ENCODE measurements at places on chromosomes 2 and 18.

DNA sequence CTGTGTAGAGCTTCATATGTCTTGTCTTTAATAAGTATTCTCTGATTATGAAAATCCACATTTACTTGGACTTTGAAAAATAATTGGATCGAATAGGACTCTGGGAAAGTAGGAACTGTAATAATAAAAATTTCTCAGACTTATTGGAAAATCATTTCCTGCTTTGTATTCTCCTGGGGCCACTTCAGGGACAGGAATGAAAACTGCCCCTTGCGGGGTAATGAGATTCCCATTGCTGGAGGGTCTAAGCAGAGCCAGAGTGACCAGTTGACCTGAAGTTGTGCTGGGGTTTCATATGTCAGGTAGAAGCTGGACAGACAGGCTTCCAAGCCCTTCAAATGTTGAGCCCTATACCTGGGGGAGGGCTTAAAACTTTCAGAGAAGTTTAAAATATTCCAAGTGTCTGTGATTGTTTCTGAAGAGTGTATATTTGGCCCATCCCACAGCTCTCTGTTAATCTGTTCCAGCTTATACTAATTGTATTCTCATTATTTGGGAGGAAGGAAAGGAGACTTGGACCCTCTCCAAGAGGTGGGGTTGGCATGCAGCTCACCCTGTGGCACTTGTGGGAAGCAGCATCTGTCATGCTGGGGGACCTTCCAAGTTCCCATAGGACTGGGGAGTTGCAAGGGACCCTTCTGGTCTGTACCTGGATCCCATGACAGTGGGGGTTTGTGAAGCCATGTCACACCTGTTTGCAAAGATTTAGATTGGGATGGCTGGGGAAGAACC lies 268.7 kb upstream of the ATP5MC3 start:
- no peak for DNase-seq

- DNase-seq = no peak
Measured at GRCh38 chr2:47023332-47023731, 107.7 kb upstream of the MCFD2 start.

GRCh38 chr2:122704109-122704563 lies 948.7 kb downstream of the TSN start:
- no peak for DNase-seq

- DNase-seq = no peak
Measured at GRCh38 chr18:7980656-7981055, 413.5 kb downstream of the PTPRM start.

GRCh38 chr18:52387175-52387574 lies 47.2 kb downstream of the DCC start:
- DNase-seq = no peak

DNA sequence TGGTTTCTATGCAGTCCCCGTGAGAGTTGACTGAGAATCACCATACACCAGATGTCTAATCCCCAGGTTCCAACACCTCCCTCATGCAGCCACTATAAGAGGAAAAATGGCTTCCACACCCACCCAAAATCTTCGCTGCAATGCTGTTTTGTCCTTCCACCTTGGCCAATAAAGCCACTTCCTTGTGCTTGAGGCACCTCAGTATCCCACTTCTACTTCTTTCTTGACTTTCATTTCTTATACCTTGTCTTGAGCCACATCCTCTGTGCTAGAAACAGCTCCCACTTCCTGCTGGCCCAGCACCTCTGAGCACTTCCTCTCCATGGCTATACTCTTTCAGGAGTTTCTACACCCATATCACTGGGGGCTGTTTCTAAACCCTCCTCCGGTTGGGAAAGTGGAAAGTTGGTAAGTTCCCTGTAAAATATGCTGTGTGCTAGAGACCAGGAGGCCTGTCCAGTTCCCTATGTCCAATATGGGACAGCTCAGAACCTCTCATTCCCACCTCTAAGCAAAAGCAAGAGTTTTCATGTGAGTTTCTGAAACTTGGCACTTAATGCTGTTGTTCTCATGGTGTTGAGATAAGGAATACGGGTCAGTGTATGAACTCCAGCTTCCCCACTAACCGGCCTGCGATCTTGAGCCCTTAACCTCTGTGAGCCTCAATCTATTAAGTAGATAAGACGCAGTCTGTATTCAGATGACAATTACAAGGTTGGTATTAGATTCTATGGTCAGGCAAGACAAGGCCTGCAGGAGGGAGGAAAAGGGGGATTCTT lies 209.1 kb upstream of the ID2 start:
- DNase-seq = no peak

GRCh38 chr18:27808683-27809082 lies 368.2 kb downstream of the CDH2 start:
- DNase-seq = no peak

- no peak for DNase-seq
Measured at GRCh38 chr2:216754336-216754735, 59.0 kb upstream of the IGFBP5 start.

GRCh38 chr2:231655894-231656293 lies 52.4 kb upstream of the PTMA start:
- DNase-seq = no peak

DNA sequence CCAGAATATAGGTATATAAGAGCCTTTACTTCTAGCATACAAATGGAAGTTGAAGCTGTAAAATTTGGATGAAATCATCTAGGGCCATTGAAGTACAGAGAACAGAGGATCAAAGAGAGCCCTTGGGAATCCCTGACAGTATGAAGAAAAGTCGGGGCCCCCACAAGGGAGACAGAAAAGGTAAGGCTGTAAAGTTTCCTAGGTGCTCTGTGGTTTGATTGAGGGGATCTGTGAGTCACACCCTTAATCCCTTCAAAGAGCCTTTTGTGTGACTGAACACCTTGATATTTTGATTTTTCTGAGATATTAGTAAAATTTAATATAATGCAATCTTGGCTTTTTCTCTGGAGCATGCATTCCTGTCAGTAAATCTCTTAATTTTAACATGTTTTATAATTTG lies 961.7 kb upstream of the TMEFF2 start:
- no peak for DNase-seq

- DNase-seq = no peak
Measured at GRCh38 chr2:128573531-128573930, 254.9 kb upstream of the HS6ST1 start.

DNA sequence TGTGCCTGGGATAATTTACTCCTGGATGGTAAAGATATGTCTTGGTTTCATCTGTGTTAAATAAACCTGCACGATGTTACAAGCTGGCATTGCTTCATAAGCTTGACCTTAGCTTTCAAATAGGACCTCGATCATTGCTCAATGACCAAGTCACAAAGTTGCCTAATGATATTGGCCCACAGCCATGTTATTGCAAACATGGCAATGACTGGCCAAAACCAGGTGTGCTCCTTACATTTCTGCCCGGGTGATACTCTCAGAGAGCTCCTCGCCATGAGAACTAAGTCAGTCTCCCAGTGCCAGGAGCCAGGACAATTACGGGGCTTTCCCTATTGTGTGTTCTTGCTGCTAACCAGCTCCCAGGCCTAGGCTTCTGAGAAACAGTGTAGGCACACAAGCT lies 72.5 kb upstream of the CYP1B1 start:
- DNase-seq = no peak

DNA sequence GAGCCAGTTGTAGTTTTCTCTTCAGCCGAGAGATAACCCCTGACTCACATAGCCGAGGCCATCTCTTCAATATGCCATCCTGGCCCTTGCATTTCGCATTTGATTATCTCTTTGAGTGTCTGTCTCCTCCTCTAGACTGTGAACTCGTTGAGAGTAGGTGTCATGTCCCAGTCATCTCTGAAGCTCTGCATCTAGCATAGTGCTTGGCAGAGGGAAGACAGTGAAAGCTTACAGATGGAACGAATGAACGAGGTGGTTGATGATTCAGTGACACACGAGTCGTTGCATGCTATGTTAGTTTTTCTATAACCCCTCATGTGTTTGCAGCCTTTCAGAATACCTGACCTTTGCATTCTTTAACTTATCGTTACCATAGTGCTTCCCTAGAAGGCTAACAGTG lies 59.9 kb upstream of the CYRIA start:
- no peak for DNase-seq

- DNase-seq = no peak
Measured at GRCh38 chr2:128969374-128969773, 650.7 kb upstream of the HS6ST1 start.

DNA sequence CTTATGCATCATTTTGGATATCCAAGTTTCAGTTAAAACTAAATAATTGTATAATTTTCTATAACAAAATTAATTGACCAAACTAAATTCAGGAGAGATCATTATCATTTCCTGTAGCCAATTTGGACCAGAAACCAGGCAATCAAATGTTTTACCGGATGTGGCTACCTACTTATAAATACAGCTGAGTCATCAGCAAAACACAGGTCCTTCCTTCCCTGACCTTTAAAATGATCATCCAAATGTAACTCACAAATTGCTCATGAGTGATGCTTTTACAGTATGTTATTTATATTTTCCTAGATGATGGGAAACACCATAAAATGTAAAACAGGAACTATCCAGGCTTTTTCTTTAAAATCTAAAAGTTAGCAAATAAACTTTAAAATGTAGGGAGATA lies 133.7 kb downstream of the CBLN2 start:
- no peak for DNase-seq

DNA sequence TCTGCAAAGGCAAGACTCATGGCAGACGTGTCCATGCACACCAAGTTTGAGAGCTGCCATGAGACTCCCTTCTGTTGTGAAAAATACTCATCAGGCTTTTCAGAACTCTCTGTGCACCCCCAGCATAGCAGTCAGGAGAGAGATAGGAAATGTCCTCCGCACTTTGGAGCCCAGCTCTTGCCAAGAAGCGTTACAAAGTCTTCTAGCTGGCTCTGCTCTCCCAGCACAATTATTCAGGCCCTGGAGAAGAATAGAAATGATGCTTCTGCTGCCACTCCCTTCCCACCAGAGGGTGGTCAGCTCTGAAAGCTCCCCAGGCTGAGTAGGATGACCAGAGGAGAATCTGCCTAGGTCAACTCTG lies 594.4 kb upstream of the ID2 start:
- no peak for DNase-seq

DNA sequence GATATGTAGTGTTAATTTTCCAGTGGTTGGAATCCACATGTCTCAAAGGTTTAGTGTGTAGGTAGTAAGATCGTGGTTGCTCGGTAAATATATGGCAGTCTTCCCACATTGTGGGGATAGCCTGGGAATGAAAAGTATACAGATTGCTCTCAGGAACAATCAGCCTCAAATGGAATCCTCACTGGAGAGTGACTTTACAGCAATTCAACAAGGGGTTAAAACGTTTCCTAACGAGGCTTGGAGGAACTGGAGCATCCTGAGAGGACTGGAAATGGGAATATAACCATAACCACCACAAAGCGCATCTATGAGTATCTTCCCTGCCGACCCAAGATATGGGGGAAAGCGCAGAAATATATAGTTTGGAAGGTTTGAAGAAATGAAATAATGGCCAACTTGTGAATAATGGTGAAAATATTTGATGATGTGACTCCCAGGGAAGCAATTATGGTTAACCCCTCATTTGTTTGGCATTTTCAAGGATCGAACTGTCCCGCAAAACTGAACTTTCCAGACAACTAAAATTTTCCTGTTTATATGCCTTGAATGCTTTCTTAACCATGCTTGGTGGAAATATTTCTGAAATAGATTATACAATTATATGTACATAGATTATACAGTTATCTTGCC lies 100.7 kb upstream of the FOSL2 start:
- no peak for DNase-seq

GRCh38 chr18:23460285-23461273 lies 7.5 kb downstream of the RIOK3 start:
- no peak for DNase-seq

GRCh38 chr2:224865016-224865415 lies 148.9 kb upstream of the CCDC195 start:
- DNase-seq = no peak

- DNase-seq = no peak
Measured at GRCh38 chr2:74427551-74427950, 6.0 kb downstream of the WDR54 start.

GRCh38 chr2:224196810-224197209 lies 157.7 kb upstream of the SERPINE2 start:
- no peak for DNase-seq

DNA sequence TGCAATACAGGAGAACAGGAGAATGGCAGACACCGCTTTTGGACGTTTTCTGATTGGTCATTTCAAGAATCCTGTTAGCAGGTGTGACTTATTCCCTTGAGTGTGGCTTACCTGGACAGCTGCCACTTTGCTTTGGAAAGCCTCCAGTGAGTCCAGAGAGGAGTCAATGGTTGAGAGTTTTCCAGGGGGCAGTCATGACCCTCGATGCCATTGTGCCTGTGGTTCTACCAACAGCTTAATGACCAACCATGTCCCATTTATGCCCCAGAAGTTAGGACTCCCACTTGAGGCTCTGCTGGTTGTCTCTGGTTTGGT lies 12.4 kb downstream of the IGFBP2 start:
- no peak for DNase-seq

DNA sequence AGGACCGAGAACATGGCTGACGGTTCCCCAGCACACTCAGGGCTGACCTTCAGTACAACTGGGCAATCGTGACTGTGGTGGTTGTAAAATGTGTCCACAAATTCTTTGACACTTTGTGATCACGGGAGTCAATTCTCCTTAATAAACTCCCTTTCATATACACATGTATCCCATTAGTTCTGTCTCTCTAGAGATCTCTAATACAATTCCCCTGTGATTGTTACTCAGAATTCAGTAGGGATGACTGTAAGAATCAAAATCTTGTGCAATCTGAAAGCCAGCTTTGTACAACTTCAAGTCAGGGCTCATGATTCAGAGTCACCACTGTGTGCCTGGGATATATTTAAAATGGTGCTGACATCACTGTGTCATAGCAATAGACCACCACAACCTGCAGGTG lies 89.5 kb upstream of the LMAN1 start:
- no peak for DNase-seq

DNA sequence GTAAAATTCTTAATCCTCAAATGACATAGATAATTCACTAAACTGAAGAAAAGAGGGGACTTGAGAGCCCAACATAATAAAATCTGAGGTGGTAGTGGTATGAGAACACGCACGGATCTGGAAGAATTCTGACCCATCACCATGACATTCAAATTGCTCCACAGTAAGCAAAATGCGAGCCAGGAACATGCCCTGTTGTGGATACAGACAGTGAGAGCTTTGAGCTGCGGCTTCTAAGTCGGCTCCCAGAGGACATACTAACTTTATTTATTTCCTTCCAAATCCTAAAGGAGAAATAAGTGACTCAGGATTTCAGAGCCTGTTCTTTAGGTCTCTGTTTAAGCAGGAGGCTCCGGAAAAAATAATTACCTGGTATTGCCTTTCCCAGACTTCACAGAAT lies 143.4 kb upstream of the SMAD7 start:
- no peak for DNase-seq

- DNase-seq = no peak
Measured at GRCh38 chr2:46945671-46946070, 30.1 kb upstream of the MCFD2 start.

- no peak for DNase-seq
Measured at GRCh38 chr18:48418539-48419276, 9.5 kb upstream of the ZBTB7C start.

GRCh38 chr2:66667301-66667700 lies 232.4 kb downstream of the MEIS1 start:
- no peak for DNase-seq

DNA sequence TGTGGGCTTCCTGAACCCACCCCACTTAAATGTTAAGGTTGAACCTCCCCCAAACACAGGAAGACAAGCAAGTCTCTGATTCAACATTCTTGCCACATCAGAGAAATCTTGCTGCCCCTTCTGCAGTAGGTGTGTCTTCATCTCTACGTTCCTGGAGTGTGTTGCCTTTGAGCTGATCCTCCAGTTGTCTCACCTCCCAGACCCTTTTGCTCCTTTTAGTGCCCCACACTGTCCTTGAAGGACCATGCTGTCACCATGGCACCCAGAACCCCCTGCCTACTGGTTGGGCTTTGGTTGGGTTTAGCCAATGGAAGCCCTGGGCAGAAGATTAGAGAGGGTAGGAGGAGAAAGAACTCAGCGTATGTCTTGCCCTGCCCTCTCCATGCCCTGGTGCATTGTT lies 10.7 kb downstream of the CAB39 start:
- DNase-seq = peak; percentile 31

Data from stimulated activated CD4-positive, alpha-beta T cell treated with anti-CD3 and anti-CD28 coated beads, Interleukin-1b, Interleukin-23, amount 100 ng/mL, for 4 hours (primary cell).